ENCODE measurements at places on chromosomes 7 and 10.

DNA sequence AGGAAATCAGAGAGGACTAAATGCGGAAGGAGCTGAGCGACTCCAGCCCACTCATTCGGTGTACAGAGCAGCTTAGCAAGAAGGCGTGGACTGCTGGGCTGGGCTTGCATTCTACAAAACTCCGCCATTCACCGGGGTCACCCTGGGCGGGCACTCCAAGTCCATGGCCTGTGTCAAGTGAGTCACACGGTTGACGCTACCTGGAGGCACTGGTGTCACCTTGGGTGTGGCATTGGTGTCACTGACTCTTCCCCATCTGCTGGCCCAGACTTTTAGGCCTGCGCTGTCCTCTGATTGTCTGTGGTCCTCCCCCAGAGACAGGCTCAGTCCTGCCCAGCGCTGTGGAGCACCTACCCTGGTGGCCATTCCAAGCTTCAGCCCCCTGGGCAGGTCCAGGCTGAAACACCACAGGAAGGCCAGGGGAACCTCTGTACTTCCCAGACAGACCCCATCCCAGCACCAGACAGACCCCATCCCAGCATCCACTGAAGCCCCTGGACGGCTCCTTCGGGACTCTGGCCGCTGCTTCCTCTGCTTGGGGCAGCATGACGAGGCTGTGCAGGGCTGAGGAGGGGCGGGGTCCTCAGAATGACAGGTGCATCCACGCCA is 30.6 kb upstream of the CNPY1 start:
- DNase-seq = no peak

DNA sequence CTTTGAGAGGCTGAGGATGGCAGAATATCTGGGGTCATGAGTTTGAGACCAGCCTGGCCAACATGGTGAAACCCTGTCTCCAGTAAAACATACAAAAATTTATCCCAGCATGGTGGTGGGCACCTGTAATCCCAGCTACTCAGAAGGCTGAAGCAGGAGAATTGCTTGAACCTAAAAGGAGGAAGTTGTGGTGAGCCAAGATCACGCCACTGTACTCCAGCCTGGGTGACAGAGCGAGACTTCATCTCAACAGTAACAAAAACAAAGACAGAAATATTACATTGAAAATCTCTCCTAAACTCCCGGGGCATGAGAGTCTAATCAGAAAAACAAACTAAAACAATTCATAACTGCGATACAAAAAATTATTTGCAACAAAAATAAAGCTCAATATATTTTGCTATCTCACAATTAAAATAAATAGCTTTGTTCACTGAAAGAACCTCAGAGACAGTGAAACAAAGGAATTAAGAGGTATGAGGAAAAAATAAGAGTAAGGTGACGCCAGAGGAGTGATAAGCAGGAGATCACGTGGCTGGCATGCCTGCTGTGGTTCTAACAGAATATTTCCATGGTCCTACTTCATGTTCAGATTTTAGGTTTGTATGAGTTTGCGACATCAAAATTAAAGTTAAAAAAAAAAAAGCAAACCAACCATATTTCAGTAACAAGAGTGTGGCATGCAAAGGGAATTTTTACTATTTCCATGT is 527.7 kb upstream of the POM121L12 start:
- DNase-seq = no peak

GRCh38 chr7:27046854-27047549 is 48.8 kb downstream of the HOXA1 start:
- no peak for DNase-seq

DNA sequence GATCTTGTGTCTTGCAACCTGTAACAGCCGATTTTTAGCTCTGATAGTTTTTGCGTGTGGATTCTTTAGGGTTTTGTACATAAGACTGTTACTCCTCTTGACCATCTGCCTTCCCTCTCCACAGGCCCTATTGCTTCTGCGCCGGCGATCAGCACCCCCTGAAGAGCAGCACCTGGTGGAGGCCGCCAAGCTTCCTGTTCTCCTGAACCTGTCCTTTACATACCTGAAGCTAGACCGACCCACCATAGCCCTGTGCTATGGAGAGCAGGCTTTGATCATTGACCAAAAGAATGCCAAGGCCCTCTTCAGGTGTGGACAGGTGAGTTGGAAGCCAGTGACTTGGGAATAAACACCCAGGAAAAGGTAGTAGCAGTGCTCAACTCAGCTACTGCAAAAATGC is 12.6 kb downstream of the FKBP6 start:
- no peak for DNase-seq

GRCh38 chr7:104106108-104106905 is 101.5 kb downstream of the ORC5 start:
- no peak for DNase-seq

DNA sequence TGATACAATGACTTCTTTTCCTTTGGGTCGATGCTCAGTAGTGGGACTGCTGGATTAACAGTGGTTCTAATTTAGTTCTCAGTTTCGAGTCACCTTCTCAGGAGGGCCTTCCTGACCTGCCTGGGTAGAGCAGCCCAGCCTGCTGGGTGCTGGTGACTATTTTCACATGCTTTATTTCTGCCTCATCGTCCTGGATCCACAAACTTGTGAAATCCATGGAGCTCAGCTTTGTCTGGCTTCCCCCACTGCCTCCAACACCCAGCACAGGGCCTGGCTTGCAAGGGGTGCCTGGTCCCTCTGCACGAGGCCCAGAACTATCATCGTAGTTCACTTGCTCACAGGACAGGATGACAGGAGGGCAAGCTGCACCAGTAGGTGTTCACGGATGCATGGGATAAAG is 46.9 kb downstream of the SPOCK2 start:
- no peak for DNase-seq

- no peak for DNase-seq
Observed at GRCh38 chr10:60406182-60406581, 16.5 kb upstream of the ANK3 start.

GRCh38 chr10:110365356-110366143 is 60.8 kb upstream of the SMNDC1 start:
- DNase-seq = no peak

- DNase-seq = no peak
Observed at GRCh38 chr7:78218051-78218450, 419.5 kb downstream of the PHTF2 start.

DNA sequence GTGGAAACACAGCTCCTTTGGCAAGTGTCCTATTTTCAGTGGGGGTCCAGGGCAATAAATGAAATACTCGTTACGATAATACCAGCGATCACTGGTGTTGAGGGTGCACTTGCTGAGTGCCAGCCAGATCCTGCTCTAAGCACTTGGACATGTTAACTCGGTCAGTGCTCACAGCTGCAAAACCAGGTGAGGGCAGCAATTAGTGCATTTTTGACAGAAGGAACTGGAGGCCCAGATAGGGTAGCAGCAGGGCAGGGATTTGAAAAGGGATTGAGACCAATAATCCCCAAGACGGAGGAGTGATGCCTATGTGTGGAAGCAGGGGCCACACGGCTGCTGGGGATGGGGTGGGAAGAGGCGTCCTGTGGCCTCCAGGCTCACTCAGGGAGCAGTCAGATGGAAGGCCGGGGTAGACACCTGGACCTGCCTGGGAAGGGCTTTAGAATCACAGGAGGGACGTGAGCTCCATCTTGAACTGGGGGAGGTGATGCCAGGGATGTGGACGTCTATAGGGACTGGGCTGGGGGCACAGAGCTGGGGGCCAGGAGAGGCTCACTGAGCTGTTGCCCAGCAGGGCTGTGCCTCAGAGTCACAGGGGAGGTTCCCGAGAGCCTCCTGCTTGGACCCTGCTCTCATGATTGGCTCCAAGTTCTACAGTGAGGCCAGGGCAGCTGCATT is 14.3 kb downstream of the PTPRE start:
- peak; percentile 78 for DNase-seq

Data from WERI-Rb-1 (cell line).